ENCODE measurements at places on chromosomes 7 and 10.

DNA sequence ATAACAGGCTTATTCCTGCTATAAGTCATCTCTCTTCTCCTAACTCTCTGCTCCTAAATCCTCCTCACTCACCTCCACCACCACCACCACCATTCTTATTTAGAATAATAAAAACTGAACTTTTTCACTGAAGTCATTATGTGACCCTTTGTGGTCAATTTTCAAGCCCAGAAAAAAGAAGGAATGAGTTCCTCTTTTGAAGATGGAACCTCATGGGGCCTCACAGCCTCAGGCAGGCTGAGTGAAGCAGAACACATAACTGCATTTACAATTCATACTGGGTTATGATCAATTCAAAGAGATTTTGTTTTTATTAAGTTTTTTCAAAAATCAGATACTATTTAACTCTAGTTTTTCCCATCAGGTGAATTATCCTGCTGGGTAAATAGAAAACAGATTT lies 29.8 kb downstream of the PNLIPRP3 start:
- no peak for DNase-seq

- no peak for DNase-seq
These were observed 19.2 kb downstream of the YKT6 start for GRCh38 chr7:44220046-44220357.

DNA sequence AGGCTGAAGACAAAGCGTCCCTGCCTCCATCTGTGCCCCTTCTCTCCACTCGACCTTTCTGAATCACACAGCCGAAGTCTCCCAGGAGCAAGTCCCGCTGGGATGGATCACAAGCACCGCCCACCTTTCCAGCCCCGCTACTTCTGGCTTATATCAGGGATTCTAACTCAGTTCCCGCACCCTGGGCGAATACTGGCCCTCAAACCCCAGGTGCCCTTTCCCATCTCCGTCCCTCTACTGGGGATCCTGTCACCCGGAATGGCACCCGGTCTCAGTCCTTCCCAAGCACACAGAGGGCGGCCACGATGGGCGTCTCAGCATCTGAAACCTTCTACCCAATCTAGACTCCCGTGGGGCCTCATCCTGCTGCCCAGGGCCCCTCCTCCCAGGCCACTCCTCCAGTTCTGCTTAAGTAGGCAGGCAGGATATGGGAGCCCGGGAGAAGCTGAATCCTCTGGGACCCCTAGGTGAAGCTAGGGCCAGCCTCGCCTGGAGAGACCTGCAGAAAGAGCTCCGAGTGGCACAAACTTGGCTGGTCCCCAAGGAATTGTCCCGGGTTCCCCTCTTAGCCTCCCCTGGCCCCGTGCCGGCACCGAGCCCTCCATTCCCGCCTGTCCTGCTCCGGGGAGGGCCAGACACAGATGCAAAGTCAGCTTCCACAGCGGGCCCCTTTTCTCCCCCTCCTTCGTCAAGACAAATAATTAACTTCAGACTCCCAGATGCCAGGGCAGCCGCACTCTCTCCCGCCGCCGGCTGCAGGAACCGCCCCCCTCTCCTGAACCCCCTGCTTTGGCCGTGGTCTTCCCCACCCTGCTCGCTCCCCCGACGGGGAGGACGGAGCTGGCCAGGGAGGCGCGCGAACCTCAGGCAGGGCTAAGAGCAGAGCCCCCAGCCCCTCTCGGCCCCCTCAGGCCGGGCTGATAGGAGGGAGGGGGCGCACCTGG lies 612 bp downstream of the KCP start:
- DNase-seq, result peak; percentile 54

DNA sequence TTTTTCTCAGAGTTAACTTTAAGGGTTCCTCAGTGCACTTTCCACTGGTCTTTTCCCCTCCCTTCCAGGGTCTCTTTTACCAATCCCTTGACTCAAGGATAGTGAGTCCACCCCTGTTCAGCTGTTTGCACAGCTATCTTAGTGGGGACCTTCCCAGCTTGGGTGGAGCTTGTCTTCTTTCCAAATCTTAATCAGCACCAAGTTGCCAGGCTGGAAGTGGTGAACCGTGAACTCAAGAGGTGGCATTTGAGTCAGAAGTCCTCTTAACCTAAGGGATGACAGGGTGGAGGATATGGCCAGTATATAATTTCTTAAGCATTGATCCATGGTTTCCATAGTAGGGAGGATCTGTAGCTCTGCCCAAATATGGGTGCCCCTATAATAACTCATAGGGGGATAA lies 25.0 kb downstream of the MAPK8 start:
- DNase-seq, result no peak

GRCh38 chr10:33674986-33675599 lies 340.6 kb upstream of the NRP1 start:
- no peak for DNase-seq

DNA sequence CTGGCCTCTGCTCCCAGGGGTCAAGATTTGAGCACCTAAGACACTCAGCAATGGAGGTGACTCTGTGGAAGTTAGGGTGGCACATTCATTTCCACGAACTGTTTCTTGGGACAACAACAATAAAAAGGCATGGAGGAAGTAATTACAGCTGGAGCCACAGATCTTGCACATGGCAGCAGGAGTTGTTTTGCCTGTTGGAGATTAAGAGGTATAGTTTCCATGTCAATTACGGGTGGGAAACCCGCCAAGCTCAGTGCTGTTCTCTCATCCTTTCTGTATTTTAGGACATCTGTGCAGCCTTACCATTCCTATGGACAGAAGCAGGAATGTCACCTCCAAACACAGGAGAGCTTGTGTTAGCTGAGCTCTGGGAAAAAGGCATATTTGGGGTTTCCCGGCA lies 201.2 kb downstream of the SNX10 start:
- DNase-seq, result peak; percentile 78

- DNase-seq, result no peak
These were observed 880 bp upstream of the MGAM2 start for GRCh38 chr7:142110638-142111037.
